ENCODE measurements at places on chromosomes 16 and 17.

- no peak for DNase-seq
These were observed 15.4 kb upstream of the ATXN1L start for GRCh38 chr16:71830359-71830758.

- no peak for DNase-seq
These were observed 31.4 kb upstream of the PMFBP1 start for GRCh38 chr16:72203401-72203800.

DNA sequence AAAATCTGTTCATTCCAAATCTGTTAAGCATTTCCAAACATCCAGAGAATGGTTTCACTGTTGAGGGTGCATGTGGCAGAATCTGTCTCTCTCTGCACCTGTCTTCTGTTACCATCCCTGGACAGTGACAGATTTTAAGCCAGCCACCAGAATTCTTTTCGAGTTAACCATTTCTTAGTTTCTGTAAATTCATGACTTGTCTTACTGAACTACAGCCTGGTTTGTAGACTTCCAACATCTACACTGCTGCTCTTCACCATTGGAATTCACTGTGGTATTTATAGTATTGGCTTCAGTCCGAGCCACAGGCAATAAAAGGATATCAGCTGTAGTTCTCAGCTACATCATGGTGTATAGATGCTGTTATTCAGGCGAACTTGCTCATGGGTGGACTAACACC, 47.6 kb downstream of the GOSR1 start:
- no peak for DNase-seq

- peak; percentile 58 for DNase-seq
These were observed 13.7 kb upstream of the AKAP10 start for GRCh38 chr17:19991252-19991885.

DNA sequence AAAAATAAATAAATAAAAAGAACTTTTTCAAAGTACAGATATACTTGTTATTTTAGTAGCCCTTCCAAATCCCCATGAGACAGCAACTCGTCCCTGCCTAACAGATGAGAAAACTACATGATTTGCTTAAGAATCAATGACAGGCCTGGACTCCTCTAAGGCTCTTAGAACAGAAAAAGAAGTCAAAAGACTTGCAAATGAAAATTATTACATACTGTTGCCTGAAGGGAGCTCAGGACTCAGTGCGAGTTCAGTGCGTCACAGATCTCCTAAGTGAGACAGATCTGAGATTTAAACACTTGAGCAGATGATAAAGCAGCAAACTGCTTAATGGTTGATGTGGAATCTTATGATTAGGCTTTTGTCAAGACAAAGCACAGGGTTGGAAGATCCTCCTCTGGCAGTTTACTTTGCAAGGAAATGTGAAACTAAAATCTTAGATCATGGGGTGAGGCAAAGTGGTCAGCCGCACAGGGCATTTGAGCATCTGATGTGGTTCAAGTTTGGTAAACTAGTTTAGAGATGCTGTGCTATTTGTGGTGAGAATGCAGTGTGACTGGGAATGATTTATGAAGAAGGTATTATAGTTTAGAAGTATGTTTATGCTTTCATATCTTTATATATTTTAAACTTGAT, 138.1 kb downstream of the TRIM37 start:
- DNase-seq, result no peak

DNA sequence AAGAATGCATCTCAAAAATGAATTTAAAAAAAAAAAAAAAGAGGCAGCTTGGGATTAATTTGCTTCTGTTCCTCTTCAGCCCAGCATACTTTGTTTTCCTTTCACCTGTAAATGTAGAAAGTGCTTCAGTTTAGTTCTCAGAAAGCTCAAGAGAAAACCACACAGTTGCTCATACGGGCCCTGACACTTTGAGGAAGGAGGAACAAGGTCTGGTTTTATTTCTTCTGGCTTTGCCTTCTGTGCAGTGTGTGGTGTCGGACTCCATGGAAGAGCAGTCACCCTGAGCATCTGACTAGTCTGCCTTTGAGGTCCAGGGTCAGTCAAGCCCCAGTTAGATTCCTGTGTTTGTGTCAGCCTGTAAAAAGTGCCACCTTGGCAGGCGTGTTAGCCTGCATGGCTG, 27.6 kb downstream of the NMT1 start:
- DNase-seq, result no peak

DNA sequence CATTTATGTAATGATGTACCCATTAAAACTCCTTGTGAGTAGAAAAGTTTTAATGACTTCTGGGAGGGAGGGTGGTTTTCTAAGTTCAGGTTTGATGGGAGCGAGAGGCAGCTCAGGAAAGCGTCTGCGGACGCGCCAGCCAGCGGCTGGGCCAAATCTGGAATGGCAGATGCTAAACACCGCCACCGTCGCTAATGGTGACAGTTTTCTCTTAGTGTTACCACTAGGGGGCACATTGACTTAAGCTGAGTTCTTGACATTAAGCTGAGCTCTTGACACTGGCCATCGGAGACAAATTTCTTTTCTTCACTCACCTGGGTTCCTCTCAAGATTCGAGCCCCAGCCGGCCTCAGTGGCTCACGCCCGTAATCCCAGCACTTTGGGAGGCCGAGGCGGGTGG, 6.7 kb downstream of the TRPV1 start:
- no peak for DNase-seq

DNA sequence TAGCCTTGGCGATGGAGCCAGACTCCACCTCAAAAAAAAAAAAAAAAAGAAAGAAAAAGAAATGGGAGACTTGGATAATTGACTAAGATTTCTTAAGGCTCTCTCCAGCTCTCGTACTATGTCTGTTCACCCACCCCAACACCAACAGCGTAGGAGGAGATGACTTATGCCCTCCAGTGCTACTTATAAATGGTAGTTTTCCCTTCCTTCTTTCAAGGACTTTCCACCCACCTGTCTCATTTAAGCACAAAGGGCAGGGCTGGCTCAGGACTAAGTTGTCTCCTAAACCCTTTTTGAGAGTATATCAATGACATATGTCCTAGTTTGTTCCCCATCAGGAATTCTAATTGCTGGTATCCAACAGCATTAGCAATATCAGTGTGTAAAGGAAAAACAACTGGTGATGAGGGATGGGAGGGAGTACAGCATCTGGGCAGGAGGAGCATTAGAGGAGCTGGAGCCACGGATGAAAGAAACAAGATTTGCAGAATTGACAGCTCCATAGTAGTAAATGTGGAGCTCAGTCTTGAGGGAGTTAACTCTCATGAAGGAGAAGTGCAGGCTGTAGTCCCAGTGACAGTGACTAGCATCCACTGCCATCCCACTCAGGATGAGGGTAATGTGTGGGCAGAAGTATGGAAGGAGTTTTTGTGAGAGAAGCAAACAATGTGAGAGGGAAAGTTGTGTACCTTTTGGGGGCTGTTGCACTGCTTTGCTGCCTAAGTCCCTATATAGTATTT, 17.2 kb downstream of the UBE2Z start:
- no peak for DNase-seq

DNA sequence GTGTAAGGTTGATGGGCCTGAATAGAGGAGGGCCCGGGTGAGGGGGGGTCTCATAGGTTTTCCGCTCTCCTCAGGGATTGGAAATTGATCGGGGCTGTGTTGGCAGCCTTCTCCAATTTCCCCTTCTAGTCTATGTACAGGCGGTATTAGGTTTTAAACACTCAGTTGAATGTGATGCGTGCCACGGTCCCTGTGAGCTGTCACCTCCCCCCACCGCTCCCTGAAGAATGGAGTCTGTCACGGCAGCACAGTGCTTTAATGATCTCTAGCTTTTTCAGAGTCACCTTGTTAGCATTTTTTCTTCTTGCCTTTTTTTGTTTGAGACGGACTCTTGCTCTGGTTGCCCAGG, 800 bp downstream of the COX4I1 start:
- no peak for DNase-seq
